ENCODE measurements at places on chromosomes 2 and 18.

GRCh38 chr2:74093840-74094239, 53.9 kb downstream of the BOLA3 start:
- no peak for DNase-seq

GRCh38 chr2:20624156-20624883, 26.6 kb downstream of the HS1BP3 start:
- no peak for DNase-seq

DNA sequence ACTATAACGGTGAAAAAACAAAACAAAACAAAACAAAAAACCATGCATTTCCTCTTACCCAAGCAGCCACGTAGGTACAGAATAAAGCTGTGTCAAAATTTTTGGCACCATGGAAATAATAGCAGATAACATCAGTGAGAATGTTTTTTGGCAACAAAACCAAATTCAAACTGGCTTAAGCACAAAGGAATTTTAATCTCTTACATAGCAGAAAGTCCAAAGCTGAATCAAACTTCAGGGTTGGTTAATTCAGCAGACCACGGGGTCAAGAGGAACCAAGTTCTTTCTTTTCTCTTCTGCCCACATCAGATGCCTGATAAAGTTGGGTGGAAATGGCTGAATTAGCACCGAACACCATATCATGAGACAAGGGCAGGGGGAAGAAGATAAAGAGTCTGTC, 129.5 kb downstream of the PAX3 start:
- peak; percentile 5 for DNase-seq

GRCh38 chr2:121017396-121017795, 267.6 kb downstream of the TFCP2L1 start:
- no peak for DNase-seq

- DNase-seq, result no peak
These were observed 45.4 kb upstream of the SNTG2 start for GRCh38 chr2:905091-905832.

GRCh38 chr2:11962707-11963328, 216.4 kb downstream of the LPIN1 start:
- no peak for DNase-seq

GRCh38 chr2:239112127-239112774, 264.4 kb downstream of the TWIST2 start:
- no peak for DNase-seq

DNA sequence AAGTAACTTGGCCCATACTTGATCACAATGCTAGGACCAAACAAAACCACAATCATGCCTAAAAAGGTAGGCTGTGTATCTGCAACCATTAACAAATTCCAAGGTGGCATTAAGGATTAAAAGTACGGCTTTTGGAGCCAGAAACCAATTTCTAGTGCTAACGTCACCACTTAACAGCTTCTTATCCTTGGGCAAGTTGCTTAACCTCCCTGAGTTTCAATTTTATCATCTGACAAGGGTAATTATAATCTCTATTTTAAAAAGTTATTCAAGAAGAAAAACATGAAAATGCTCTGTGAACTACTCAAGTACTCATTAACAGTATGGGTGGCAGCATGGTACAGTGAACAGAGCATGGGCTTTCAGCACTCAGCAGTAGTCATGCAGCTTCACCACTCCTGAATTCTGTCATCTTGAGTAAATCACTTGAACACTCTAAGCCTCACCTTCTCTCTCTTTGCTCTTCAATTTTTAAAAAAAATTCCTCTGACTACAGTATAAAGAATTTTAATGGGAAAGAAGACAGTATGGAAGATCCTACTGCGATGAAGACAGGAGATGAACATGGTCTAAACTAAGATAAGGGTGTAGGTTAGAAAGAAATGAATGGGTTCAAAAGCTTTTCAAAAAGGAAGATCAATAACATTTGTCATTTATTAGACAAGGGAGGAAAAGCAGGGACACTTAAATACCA, 69.2 kb downstream of the SS18 start:
- no peak for DNase-seq

DNA sequence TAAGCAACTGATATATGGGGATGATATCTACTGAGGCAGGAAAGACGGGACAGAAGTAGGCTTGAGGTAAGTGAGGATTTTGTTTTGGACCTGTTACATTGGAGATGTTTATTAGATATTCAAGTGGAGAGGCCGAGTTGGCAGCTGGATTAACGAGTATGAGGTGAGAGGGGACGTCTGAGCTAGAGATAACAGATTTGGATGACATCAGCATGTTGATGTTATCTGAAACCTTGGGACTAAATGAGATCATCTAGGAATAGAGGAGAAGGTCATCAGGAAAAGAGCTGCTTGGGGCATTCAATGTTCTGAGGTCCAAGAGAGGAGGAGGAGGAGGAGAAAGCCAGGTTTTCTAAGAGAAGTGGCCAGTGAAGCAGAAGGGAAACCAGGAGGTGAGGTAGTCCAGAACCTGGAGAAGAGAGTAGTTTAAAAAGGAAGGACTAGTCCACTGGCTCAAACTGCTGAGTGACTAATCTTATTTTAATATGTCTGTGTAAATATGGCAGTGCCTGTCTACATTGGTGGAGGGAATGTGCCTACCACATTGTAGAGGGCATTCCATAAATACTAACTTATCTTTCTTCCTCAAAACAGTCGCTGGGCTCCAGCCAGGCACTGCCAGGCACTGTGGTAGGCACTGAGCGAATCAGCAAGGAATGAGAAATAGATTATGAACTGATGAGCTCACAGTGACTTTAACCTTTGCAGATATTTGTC, 488.3 kb downstream of the DLGAP1 start:
- no peak for DNase-seq

DNA sequence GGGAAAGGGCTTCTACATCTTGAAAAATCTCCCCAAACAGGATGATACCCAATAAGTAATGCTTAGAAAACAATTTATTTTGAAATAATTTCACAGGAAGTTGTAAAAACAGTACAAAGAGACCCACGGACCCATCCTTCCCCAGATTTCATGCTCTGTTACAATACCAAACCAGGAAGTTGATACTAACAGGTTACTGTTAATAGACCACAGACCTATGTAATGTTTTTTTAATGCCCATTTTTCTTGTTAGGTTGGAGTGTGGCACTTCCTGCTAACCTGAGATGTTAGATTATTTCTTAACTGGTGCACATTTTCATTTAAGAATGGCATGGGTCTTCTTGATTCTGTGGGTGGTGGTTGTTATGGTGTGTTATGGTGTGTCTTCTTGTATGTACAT, 21.4 kb upstream of the MGAT5 start:
- no peak for DNase-seq

- no peak for DNase-seq
These were observed 129.3 kb downstream of the FAM210A start for GRCh38 chr18:13597068-13597467.

DNA sequence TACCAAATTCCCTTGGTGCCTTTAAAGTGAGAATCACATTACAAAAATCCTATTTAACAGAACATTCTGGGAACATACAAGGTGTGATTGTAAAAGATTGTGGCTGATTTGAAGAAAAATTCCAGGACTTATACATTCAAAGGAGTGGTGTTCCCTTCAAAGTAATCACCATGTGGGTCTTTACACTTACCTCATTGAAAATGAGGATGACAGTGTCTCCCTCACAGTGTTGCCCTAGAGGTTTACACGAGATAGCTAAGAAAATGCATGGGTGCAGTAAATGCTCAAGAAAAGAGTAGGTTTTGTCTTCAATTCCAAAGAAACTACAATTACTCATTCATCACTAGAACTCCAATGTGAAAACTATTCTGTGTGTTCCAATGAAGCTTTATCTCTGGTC, 331.5 kb downstream of the SLC4A3 start:
- no peak for DNase-seq

DNA sequence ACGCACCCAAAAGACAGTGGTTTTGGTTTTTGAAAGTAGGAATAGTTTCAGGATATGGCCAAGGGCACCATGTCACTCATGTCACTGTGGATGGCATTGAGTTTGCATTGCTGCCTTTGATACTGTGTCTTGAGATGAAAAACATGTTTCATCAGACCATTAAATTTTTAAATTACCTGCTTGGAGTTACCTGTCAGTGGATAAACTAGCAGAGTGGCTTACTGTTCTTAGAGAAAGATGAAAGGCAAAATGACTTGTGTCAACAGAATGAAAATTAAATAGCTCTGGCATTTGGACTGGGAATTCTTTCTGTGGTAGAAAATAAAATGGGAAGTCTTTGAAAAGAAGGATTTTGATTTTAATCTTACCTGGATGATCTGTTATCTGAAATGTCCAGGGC, 386 bp downstream of the ICOS start:
- no peak for DNase-seq

- no peak for DNase-seq
These were observed 275.1 kb upstream of the PKDCC start for GRCh38 chr2:41772697-41773096.

- peak; percentile 12 for DNase-seq
These were observed 318.7 kb downstream of the PDE11A start for GRCh38 chr2:177753682-177754491.

GRCh38 chr18:76982038-76982437, 150.5 kb downstream of the MBP start:
- DNase-seq, result peak; percentile 24

GRCh38 chr2:108614043-108614545, 79.8 kb downstream of the LIMS1 start:
- DNase-seq, result no peak

DNA sequence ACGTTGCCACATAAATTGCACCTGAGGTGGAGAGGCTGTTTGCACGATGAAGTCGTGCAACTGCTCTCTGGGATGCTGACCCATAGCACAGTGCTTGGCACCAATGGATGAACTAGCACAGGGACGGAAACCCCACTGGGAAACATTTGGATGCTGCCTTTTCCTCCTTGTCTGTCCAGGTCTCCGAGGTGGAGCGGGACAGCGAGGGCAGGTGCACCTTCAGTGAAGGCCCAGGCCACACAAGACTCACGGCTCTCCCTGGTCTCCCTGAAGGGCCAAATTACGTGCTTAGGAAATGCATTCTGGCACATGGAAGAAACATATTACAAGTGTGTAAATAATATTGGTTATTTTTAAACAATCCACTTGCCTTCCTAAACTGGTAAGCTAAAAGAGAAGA, 70.3 kb downstream of the TPO start:
- no peak for DNase-seq

DNA sequence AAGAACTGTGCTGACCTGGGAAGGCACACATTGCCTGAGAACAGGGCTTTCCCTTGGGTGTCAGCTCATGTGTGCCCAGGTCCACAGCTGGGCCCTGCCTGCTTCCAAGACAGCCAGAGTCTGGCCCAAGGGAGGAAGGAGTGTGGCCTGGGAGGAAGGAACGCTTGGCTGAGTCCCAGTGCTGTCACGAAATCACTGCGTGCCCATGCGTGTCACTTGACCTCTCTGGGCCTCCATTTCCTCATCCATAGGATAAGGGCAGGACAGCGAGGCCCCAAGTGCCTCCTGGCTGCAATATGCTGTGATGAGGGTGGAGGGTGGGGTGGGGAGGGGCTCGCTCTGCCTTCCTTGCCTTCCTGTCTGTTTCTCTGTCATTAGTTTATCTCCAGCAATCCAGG, 642 bp upstream of the KCNK3 start:
- no peak for DNase-seq

GRCh38 chr2:19878268-19879046, 23.3 kb downstream of the TTC32 start:
- peak; percentile 25 for DNase-seq

GRCh38 chr2:225598426-225598825, 198.9 kb downstream of the NYAP2 start:
- DNase-seq, result no peak

DNA sequence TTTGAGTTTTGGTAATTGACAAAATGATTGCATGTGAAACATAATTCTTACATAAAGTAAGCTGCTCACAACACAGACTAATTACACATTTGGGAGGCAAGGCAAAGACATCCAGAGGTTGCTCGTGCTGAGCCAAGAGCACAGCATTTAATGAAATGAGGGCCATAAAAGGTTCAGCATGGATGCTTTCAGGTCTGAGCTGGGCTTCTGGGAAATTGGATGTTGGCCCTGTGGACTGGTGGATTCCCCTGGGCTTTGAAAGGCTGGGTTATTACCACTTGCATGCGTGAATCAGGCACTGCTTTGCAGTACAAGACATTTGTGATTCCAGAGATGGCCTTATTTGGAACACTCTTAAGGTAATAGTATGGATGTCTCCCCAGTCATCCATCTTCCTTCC, 533.5 kb upstream of the NRP2 start:
- DNase-seq, result no peak

DNA sequence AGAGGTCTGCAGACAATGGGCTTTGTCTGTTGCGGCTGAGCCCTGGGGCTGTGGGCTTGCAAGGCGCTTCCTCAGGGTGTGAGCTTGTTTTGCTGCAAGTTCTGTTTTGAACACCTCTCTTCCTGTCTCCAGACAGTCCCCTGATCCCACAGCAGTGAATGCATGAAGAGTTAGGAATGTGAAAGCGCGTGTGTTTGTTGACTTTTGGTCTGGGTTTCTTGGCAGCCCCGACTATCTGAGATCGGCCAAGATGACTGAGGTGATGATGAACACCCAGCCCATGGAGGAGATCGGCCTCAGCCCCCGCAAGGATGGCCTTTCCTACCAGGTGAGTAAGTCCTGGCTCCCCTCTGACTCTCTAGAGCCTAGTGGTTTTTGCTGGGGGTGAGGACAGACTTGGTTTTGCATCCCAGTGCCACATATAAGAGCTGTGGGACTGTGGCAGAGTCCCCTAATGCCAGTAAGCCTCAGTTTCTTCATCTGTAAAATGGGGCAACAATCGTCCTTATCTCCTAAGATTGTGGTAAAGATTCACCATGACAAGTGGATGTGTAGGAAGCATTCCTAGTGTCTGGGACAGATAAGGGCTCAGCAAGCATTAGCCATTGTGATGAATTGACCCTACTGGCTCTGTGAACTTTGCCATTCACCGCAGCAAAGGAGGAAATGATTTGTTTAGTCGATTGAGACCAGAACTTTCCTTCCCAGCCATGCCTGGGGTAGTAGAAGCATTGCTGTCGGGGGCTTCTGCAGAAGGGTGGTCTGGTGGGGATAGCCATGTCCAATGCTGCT, 3.0 kb downstream of the LBH start:
- peak; percentile 91 for DNase-seq

- no peak for DNase-seq
These were observed 27.5 kb downstream of the TMEM178A start for GRCh38 chr2:39693245-39693644.

DNA sequence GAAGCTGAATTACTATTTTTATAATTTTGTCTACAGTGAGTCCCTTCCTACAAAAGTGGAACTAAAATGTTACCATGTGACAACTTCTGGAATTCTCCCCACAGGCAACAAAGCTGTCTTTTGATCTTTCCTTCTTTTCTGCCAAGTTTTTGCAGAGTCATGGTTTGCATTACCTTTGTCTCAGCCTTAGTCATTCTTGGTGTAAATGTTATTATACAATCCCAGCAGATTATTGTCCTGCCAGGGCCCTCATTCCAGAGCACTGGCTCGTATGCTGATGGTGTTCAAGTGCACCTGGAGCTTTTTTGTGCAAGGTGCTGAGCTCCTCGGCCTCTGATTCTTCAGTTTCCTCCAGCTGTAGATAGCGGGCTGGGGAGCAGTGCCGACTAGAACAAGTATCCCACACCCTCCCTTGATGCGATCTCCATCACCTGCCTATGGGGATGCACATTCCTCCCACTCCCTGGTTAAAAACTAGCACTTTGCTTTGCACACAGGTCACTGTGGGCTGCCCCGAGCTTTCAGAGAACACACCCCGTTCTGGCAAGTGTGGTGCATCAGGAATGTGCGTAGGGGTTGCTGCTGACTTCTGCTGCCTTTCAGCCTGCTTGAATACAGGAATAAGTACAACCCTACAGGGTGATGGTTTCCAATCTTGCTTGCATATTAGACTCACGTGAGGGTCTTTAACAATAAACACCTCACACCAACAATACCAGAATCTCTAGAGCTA, 263.6 kb downstream of the RNF144A start:
- peak; percentile 68 for DNase-seq
